ENCODE measurements at places on chromosomes 3 and 15.

DNA sequence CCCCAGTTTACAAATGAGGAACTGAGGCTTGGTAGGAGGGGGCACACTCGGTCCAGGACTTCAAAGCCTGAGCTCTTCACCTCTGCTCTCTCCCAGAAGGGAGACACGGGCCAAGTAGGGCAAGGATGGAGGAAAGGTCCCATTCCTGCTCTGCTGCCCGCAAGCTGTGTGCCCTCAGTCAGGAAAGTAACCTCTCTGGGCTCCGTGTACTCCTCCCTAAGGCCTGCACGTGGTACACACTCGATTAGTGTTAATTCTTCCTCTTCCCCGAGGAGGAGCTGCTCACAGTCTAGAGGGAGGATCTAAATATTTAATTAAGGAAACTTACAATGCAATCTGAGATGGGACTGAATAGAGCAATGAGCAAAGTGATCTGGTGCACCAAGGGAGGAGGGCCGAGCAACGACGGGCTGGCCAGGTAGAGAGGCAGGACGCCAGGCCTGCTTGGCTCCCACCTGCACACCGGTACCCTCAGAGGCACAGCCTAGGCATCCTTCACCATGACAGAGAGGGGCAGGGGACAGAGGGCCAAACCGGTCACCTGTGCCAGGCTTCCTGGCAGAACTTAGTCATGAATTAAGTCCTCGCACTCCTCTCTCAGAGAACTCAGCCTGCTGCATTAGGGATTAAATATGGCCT is 47.2 kb upstream of the IQSEC1 start:
- DNase-seq = no peak
- H3K4me3 ChIP-seq = no peak overlapping the region
- no peak overlapping the region for H3K27ac ChIP-seq
- no peaks in the 10 kb centered on the region for H3K36me3 ChIP-seq
- peaks cover 4% of the 10 kb centered on the region for H3K27me3 ChIP-seq

DNA sequence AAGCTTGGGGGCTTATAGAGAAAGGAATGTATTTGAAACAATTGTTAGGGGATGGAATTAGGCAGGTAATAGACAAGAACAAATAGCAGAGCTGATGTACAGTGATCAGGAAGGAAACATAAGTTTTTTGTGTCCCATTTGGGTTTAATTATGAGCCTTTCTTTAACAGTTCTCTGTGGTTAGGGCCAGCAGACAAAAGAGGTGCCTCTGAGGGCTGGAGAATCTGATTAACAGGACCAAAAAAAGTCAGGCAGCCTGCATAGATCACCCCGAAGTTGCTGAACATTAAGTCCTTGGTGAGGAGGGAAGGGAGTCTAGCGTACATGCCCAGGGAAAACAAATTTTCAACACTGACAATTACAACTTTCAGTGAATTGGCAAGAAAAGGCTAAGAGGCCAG is 88.6 kb upstream of the SPRED1 start:
- no peak for DNase-seq
- no peak overlapping the region for H3K4me3 ChIP-seq

- H3K4me1 ChIP-seq = no peaks in the 10 kb centered on the region
- H3K27me3 ChIP-seq = no peaks in the 10 kb centered on the region
- H3K4me3 ChIP-seq = no peak overlapping the region
- no peak overlapping the region for H3K27ac ChIP-seq
- no peaks in the 10 kb centered on the region for H3K36me3 ChIP-seq
- no peak for DNase-seq
These were observed 1036.6 kb downstream of the IGSF11 start for GRCh38 chr3:117998071-117998470.

- H3K4me1 ChIP-seq = no peaks in the 10 kb centered on the region
- H3K4me3 ChIP-seq = no peak overlapping the region
- no peaks in the 10 kb centered on the region for H3K27me3 ChIP-seq
- no peak for DNase-seq
These were observed 427.5 kb downstream of the VGLL3 start for GRCh38 chr3:86563400-86563970.

DNA sequence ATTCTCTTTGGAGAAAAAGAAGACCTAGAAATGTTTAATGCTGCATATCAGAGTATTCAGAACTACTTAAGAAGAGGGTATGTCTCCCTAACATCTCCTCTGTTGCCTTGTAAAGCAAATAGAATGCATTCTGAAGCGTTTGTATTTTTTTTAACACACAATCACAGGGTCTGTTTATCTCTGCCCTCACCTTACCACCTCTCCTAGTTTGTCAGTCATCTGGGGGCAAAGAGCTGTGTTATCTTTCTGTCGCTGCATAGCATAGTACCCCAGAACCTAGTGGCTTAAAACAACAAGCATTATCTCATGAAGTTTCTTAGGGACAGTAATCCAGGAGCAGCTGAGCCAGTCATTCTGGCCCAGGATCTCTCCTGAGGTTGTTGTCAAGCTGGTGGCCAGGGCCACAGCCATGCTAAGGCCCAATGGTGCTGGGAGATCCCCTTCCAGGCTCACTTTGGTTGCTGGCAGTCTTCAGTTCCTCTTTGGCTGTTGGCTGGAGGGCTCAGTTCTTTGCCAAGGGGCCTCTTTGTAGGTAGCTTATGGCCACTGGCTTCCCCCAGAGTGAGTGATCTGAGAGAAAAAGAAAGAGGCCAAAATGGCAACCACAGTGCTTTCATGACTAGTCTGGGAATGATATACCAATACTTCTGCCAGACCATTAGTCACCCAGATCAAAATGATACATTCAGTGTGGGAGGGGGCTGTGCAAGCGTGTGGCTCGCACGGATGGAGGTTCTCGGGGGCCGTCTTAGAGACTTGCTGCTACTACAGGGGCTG is 17.8 kb downstream of the EDEM1 start:
- H3K27ac ChIP-seq = peak overlapping the region; percentile 34
- H3K4me1 ChIP-seq = peaks cover 3% of the 10 kb centered on the region
- H3K36me3 ChIP-seq = peaks cover 54% of the 10 kb centered on the region
- no peak overlapping the region for H3K4me3 ChIP-seq
